Left ventricle myocardium superior (tissue), 1 donor: ENCODE measurements at places on chromosomes 13 and 19.
A peak's percentile ranks its signal among the peaks of the same experiment; 100 is the strongest.

DNA sequence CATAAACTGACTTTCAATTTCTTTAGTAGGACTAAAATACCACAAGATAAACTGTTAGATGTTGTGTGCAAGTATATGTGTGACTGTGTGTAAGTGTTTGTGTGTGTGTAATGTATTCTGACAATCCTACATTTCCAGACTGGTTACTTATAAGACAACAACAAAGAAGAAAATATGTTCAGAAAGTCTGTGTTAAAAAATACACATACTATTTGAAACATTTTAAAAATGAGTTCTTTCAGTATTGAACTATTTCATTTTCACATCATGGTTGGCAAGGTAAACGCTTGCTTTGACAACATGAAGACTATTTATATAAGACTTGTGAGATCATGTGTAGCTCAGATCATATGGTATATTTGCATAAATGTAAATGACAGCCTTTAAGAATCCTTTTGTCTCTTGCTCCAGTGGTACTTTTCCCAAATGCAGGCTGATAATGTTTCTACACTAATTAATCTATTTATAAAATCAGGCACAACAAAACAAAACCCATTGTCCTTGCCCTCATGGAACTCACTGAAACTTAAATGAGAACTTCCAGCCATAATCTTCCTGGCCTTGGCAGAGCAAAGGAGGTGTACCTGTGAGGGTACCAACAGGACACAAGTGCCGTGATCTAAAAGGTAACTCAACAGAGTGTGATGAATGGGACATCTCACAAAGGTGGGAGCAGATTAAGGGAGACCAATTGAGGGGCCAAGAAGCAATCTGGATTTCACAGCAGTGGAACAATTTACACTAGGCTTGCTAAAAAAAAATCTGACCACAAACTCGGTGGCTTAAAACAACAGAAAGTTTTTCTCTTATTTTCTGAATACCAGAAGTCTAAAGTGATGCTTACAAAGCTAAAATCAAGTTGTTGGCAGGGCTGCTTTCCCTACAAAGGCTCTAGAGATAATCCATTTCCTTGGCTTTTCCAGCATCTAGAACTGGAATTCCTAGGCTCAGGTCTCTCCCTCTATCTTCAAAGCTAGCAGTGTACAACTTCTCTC, 349.0 kb downstream of the TBC1D4 start:
- no peak for DNase-seq

DNA sequence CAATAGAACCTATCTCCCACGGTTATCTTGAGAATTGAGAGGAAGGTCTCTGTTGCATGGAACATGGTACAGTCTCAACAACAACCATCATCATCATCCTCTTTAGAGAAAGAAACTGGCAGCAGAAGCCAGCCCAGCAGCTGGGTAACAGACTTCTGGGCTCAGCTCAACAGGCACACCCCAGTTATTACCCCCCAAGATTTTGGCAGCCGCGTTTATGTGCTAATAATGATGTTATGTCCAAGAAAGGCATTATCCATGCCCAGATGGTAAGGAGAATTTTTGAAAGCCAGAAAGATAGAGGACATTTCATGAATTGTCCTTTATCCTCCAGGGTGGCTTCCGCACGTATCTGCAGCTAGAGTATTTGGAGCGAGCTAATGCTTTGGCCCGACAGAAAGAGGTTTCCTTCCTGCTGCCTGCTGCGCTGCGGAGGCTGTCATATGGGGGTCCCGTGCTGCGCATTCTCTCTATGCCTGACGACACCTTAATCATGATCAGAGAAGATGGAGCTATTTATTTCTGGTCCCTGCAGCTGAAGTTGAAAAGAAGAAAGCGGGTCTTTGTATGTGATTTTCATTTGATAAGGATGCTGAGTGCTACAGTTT, 89.9 kb downstream of the TEX26 start:
- no peak for DNase-seq

DNA sequence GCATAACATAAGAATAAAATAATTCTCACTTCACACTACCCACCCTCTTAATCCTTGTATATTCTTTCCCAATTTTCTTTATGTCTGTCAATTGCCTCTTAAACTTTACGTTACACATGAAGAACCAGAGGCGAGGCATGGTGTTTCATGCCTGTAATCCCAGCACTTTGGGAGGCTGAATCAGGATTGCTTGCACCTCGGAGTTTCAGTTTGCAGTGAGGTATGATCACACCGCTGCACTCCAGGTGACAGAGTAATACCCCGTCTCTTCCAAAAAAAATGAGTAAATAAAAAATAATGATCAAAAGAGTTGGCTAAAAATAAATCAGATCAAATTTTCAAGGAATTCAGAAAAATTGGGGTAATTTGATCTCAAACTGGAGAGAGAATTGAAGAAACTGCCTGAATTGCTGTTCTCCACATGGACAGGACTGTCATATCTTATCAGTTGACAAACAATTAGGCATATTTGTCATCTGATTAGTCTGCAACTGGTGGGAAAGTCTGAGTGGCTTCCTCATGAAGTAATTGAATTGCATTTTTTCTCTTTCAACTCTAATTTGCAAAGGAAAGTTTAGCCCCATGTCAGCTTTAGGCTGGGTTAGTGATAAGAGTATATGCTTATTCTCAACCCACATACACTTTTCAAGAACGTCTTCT, 302.9 kb downstream of the ITGBL1 start:
- no peak for DNase-seq

DNA sequence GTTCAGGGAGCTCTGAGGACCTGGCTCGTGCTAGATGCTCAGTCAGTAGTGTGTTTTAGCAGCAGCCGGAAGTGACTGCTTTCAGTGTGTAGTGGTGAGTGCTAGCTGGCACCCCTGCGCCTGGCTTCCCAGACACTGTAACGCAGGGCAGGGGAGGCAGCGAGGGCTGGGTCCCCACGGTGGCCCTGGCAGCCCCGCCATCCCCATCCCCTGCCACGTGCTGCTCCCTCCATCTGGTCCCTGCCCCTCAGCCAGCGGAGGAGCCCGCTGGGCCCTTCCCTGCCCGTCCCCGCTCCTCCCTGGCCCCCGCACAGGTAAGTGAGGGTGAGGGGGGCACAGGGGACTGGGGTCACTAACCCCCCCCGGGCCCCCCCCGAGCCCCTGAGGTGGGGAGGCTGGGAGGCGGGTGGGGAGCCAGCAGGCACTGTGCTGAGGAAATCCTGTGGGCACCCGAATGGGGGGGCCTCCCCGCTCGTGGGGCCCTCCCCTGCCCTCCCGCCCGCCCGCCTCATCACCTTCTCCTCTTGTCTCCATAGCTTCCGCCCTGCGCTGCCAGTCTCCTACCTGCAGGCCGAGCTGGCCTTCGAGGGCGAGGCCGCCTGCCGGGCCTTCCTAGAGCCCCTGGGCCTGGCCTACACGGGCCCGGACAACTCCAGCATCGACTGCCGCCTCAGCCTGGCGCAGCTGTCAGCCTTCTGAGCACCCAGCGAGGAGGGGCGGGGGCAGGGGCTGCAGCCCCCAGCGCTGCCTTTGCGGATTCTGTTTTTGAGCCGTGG, 3.2 kb downstream of the LENG9 start:
- no peak for DNase-seq

DNA sequence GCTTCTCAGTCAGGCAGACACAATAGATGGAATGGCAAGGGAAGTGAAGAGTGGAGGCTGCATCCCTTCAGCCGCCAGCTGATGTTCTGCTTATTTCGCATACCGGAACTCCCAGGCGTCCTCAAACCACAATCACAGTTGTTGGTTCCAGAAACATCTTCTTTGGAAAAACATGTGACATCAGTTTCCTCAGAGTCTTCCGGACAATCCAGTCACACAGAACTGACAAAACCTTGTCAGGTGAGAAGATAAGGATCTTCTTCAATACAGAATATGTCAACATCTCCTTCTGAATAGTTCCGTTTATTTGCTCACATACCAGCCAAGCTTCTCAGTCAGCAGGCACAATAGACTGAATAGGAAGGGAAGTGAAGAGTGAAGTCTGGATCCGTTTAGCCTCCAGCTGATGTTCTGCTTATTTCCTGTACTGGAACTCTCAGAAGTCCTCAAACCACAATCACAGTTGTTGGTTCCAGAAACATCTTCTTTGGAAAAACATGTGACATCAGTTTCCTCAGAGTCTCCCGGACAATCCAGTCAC, 45.1 kb upstream of the CEACAM21 start:
- DNase-seq: no peak

GRCh38 chr13:27857282-27857681, 62.5 kb upstream of the PDX1 start:
- no peak for DNase-seq

GRCh38 chr13:34340534-34340933, 522.6 kb downstream of the RFC3 start:
- DNase-seq: no peak

GRCh38 chr19:54231077-54231931, 8.5 kb upstream of the LILRB3 start:
- peak; percentile 91 for DNase-seq

DNA sequence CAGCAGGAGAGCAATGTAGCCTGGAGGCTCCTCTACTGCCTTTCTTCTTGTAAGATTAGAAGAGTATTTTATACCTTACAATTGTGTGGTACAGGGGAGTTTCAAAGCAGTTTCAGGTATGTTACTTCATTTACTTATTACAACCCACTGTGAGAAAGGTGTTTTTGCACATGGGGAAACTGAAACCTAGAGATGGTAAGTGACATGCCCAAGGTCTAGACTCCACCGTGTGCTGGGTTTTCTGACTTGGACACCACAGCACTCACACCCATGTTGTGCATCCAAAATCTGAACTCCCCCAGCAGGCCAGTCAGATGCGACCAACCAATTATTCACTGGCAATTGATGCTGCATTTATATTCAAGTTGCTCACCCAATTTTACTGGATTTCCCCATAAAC, 22.8 kb downstream of the ERICH6B start:
- no peak for DNase-seq

DNA sequence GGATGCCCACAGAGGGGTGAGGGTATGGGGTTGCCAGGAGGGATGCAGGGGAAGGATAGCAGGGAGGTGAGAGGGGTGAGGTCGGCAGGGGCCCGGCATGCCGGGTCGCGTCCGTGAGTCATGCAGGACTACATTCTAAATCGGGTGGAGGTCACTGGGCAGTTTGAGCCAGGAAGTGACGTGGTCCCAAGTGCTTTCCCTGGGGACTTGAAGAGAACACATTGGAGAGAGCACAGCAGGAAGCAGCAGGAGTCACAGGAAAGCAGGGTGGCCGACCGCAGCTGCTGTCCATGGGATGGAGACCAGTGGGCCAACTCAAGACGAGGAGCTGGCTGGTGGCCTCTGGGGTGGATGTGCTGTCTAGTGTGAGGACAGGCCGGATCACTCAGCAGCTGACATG, 92.0 kb upstream of the WASF3 start:
- peak; percentile 68 for DNase-seq

- DNase-seq: no peak
Measured at GRCh38 chr19:2260341-2260805, 4.2 kb upstream of the JSRP1 start.

- no peak for DNase-seq
Measured at GRCh38 chr19:44635581-44636438, 7.9 kb upstream of the PVR start.

DNA sequence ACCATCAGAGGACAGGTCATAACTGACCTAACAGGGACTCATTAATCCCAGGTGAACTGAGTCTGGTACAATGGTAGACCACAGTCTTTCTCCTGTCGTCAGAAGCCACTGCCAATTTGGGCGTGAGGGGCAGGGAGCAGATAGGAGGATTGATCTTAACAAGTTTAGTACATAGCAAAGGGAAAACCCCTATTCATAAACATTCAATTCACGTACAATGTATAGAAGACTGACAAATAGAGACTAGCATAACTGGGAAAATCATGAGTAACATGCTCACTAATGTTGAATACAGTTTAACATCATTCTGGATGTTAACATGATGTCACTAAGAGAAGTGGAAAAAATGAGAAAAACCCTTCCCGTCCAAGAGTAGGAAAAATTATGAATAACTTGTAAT, 54.1 kb downstream of the SLC7A1 start:
- DNase-seq: no peak

- no peak for DNase-seq
Measured at GRCh38 chr13:20993661-20994440, 67.5 kb downstream of the LATS2 start.

GRCh38 chr13:46172531-46172991, 9.4 kb downstream of the LCP1 start:
- DNase-seq: no peak

DNA sequence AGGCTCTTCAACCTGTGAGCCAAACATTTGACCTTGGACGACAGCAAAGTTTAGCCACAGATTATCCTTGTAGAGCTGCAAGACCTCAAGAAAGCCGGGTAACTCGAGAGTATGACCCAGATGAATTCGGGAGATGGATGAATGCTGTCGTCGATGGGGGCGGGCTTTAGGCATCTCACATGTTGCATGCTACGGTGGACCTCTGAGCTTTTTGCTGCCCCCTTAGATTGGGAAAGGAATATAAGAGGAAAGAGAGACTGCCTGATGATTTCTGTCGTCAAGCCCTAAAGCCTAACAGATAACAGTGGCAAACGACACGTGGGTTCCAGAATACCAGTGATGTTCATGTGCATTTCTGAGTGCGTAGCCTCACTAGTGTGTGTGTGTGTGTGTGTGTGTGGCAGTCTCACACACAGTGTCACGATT, 730 bp upstream of the ABCC4 start:
- no peak for DNase-seq

DNA sequence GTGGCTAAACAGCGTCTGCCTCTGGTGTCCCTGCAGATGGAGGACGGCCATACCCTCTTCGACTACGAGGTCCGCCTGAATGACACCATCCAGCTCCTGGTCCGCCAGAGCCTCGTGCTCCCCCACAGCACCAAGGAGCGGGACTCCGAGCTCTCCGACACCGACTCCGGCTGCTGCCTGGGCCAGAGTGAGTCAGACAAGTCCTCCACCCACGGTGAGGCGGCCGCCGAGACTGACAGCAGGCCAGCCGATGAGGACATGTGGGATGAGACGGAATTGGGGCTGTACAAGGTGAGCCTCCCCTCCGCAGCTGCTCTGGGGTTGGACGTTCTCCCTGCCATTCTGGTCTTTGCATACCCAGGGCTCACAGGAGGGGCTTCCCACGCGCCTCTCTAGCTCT, 19.9 kb downstream of the UHRF1 start:
- no peak for DNase-seq

- peak; percentile 71 for DNase-seq
Measured at GRCh38 chr19:41376241-41376997, at the start of gene TMEM91. TMEM91 (plus strand) TSS chr19:41376533; CDS start chr19:41378310, 1,777 bp downstream.

DNA sequence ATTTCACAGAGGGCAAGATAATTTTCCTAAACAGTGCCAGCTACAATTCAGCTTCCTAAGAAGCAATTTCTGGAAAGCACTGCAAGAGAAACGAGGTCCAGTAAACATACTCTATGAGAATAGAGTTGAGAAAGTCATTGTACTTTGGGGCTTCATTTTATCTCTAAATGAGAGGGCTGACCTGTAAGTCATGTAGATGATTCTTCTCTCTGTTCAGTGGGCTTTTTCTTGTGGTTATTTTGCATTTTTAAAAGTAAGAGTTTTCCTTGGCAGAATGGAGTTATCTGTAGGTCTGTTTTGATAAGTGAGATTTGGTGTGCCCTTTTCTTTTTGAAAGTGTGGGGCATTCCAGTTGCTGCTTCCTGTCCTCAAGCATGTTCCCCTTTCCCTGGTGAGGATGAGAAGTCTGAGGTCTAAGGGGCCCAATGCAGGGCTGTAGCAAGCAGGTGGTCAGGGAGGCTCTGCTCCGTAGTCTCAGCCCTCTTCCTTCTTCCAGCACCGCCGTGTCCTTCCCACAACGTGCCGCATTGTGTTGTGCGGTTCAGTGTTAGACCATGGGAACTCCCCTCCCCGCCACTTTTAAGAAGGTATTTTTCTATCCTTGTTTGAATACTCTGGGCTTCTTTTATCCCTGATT, 86.3 kb downstream of the ARHGEF7 start:
- DNase-seq: no peak
